T-cell (primary cell): ENCODE measurements at places on chromosomes 6 and 20. TPM values are rescaled to one million over a fixed set of nuclear protein-coding genes. Genes with fewer than 3 reads are reported as not detected.

APOBEC2 gene
- total RNA-seq = not detected

GGTLC1 gene
- total RNA-seq = not detected

RAET1E gene
- not detected for total RNA-seq

GRCh38 chr6:88365230-88365629 lies 199.1 kb upstream of the CNR1 start:
- DNase-seq = no peak

- DNase-seq = no peak
Measured at GRCh38 chr6:67854098-67854497, 781.0 kb upstream of the ADGRB3 start.

GRCh38 chr6:40796260-40797221 lies 209.4 kb upstream of the LRFN2 start:
- DNase-seq = no peak

GRCh38 chr6:96089173-96089572 lies 73.4 kb downstream of the FUT9 start:
- DNase-seq = no peak

DNA sequence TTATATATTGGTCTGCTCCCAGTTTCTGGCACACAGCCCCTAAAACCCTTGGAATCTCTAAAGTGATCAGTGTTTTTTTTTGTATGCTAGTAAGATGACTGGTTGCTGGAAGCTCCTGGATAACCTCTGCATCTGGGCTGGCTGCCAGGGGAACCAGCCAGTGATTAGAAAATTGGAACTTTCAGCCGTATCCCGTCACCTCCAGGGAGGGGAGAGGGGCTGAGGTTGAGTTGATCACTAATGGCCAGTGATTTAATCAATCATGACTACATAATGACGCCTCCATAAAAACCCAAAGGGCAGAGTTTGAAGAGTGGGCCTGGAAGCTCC lies 48.0 kb upstream of the NOP56 start:
- no peak for DNase-seq

DNA sequence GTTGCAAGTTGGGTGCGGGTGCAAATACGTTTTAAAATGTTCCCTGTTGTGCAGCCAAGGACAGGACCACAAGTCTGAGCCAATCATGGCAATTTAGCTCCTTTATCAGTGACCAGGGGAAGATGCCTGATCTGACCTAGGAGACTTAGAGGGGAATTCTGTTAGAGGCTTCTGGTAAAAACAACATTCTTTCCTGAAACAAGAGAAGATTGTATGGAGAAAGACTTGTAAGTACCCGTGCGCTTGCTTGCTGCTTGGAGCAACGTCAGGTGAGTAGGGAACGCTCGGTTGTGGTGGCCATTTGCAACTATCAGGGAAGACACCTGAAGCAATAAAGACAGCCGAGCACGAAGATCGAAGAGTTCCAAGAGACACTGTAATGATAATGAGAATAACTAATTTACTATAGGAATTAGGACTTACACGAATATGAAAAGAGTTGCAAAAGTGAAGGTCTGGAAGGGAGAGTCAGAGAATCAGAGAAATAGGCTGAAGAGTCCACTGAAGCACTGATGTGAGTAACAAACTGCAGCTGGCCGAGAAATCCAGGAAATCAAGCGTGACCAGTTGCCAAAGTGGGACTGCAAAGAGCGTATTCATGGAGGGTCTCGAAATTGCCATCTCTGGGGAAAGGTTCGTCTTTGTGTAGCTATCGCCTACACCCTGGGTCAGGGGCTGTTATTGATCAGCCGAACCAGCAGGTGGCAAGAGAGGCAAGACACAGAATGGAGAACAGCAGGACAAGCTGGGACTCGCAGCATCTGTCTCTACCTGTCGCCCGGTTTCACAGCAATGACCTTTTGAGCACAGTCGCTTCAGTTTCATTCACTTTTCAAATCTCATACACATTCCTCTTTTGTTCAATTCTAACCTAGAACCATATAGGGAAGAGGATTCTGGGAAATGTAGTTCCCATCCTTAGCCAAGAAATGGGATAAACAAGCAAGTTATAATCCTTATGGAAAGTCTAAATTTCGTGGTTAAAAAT lies 26.1 kb downstream of the LOC128125822 start:
- peak; percentile 74 for DNase-seq
